ENCODE measurements at places on chromosomes 3 and 15. TPM values are rescaled to one million over a fixed set of nuclear protein-coding genes. Genes with fewer than 3 reads are reported as not detected.

Gene NR2E3
- total RNA-seq: 0.18 TPM

Gene CLDN18
- not detected for total RNA-seq

Gene HHATL
- not detected for total RNA-seq

Gene C3orf62
- 0.71 TPM for total RNA-seq

Gene CCRL2
- 5.0 TPM for total RNA-seq

Gene ANKRD63
- not detected for total RNA-seq

Gene PAQR5
- 2.6 TPM for total RNA-seq

Gene SNTN
- total RNA-seq: not detected

All from myometrial cell (primary cell).